ENCODE measurements at places on chromosomes 11 and 22.

- DNase-seq: peak; percentile 45
Measured at GRCh38 chr11:20131788-20132666, 28.2 kb downstream of the DBX1 start.

- DNase-seq: no peak
Measured at GRCh38 chr11:75518771-75519653, 6.7 kb downstream of the GDPD5 start.

GRCh38 chr22:30909306-30909705, 59.3 kb downstream of the MORC2 start:
- DNase-seq: no peak

- no peak for DNase-seq
Measured at GRCh38 chr11:23555085-23555484, 694.8 kb upstream of the CCDC179 start.

DNA sequence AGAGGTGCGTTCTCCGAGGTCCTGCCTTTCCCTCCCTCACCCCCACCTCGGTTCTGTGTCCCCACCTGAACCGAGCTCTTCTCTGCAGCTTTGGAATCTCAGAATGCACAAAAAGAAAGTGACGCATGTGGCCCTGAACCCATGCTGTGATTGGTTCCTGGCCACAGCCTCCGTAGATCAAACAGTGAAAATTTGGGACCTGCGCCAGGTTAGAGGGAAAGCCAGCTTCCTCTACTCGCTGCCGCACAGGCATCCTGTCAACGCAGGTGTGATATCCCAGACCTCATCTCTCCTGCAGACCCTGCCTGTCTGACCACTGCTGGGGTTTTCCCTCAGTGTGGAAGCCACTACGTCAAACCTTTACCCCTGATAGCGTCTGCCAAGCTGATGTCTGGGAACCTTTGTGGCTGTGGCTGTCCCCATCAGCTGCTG, 13.9 kb downstream of the ACP2 start:
- DNase-seq: peak; percentile 79

- no peak for DNase-seq
Measured at GRCh38 chr11:26995701-26996460, 2.0 kb downstream of the FIBIN start.

DNA sequence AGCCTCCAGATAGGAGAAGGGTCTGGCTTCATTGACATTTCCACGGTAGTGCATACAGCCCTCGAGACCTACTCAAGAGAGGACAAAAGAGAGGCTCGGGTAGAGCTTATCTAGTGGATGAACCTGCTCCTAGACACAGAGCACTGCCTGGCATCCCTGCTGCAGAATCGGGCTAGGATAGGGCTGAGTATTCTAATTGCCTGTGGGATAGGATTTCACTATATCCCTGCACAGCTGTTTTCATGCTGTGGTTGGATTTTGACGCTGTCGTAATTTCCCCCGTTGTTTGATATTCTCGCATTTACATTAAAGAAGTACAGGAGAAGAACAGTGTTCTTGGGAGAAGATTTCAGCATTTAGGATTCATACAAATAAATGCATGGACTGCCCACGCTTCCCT, 107.8 kb downstream of the KIRREL3 start:
- no peak for DNase-seq

DNA sequence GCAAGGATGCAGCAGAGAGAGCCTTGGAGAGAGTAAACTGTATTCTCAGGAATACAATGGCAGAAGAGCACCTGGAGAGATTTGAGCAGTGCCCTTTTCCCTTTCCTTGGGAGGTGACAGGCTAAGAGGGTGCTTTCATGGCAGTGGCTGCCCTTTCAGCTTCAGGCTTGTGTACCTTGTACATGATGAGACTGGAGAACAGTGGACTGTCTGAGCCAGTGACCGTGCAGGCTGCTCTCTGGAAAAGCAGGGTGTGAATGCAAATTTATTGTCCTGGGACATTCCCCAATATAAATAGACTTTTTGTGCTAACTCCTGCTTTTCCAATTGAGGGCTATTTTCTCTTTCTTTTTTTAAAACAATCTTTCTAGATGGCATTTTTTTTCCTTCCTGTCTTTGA, 99.3 kb downstream of the TRIM44 start:
- no peak for DNase-seq

GRCh38 chr11:611001-611996, 4.5 kb downstream of the IRF7 start:
- DNase-seq: no peak

- no peak for DNase-seq
Measured at GRCh38 chr22:44112191-44112590, 68.5 kb upstream of the PARVG start.

DNA sequence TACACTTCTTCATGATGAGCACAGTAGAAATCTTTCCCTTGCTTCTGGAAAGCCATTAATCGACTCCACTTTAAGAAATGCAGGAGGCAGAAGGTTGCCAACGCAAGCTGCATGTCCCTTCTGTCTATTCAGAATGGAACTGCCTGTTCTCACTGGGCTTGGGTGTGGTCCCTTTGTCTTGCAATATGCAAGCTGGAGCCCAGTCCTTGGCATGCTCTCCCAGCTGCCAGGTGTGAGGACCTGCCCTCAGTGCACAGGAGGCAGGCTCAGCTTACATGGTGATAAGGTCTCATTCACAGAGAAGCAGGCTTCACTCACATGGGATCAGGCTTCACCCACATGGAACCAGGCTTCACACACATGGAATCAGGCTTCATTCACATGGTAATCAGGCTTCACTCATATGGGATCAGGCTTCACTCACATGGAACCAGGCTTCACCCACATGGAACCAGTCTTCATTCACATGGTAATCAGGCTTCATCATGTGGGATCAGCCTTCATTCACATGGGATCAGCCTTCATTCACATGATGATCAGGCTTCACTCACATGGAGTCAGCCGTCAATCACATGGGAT, 59.2 kb upstream of the USP47 start:
- DNase-seq: no peak

DNA sequence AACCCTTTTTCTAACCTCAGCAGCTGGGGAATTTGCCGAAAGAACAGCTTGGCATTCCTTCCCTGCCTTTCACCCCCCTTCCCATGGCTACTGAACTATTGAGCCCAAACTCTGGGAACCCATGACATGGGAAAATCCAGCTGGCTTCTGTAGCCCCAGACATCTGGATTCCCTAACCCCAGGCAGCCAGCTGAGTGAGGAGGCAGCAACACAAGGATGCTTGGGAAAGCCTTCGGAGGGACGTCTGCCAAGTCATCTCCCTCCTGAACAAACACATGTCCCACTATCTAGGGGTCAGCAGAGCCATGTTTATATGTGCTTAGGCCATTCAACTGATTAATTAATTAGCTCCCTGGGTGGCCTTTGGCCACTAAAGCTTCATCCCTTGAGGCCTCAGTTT, 21.6 kb downstream of the LRRC55 start:
- no peak for DNase-seq

DNA sequence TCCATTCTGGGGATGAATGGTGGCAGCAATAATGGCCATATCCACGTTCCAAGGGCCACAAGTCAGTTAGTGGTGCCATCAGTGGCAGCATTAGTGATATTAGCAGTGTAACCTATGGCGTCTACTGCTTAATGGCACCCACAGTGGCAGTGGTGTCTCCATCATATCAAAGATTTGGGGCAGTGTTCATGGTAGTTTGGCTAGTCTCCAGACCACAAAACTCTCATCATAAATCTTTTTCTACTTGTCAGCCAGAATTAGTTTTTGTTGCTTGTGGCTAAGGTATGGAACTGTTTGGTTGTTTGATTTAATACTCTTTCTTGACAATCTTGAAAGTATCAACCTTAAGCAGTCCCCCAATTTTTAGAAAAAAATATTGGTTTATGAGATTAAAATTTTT, 45.1 kb upstream of the DEUP1 start:
- no peak for DNase-seq

GRCh38 chr11:64181506-64182411, 4.2 kb upstream of the STIP1 start:
- peak; percentile 68 for DNase-seq

GRCh38 chr11:22165087-22165486, 27.8 kb upstream of the ANO5 start:
- DNase-seq: no peak

DNA sequence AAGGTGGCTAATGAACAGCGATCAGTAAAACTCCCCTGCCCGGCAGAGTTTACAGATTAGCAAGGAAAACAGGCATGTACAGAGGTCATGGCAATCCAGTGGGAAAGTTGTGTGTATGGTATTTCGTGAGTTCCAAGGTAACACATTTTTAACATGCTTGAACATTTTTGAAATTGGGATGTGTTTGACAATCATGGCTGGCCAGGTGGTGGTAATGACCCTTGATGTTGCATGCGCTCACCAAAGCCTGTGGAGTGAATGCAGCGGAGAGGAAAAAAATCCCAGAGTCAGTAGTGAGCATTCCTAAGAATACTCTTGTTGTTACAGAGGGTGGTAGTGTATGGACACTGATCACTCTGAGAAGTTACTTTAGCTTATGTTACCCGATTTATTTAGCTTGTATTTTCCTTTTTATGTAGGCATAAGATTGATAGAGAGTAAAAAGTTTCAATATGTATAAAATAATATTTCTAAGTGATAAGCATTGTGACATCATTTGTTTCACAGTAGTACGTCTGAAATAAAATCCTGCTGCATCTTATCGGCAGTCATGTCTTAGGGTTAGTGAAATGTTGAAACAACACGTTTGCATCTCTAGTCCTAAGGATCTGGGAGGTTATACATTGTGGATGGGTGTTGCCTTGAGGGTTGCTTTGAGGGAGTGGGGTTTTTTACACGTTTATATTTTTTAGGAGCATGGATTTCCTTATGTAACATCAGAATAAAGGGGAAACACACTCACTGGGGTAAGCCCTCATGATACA, 8.7 kb downstream of the TEAD1 start:
- no peak for DNase-seq

- DNase-seq: no peak
Measured at GRCh38 chr22:44108806-44109385, 71.8 kb upstream of the PARVG start.

GRCh38 chr11:7892059-7892699, 38.9 kb downstream of the OR10A6 start:
- no peak for DNase-seq

DNA sequence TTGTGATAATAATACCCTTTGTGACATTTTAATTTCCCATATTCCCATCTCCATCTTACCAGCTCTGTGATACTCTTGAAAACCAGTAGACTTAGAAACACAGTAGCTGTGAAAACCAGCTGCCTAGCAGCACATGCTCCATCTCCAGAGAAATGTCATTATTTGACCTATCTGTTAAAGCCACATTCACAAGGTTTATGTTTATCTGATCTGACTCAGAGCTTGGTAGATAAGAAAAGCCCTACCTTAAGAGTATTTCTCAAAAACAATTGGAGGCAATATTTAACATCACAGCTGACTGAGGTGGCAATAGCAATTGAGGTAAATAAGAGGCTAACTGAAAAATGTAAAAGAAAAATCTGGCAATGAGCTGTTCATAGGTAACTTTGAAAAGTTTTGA, 8.1 kb upstream of the ANO3 start:
- DNase-seq: no peak

DNA sequence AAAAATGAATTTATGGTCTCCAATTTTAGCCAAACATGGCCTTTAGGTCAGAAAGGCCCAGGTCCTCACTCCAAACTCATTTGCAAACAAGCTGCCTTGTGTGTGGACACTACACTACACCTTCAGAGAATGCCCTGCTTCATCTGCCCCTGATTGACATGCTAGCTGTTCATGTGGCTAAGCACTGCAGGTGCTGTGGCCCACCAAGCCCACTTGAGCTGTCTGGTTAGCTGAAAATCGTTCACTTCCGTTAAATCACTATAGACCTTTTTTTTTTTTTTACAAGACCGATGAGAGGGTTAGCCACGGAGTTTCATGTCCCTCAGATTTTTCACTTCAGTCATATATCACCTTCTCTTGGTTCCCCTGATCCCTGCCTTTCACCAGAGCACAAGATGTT, 39.3 kb downstream of the NF2 start:
- no peak for DNase-seq

DNA sequence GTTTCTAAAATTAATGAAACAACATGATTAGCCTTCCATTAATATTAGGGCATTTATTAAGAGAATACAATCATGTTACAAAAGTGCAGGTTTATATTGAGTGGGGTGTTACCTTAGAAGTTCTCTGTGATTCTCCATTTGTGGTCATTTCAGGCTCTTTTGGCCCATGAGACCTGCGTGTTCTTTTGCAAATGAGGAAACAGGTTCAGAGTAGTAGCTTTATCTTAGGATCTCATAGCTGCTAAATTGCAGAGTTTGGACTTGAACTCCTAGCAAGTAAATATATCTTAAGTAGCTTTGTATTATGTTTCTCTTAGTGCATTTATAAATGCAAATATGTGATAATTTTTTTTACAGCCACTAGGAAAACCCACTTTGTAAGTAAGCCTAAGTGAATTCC, 18.3 kb downstream of the FAR1 start:
- no peak for DNase-seq

DNA sequence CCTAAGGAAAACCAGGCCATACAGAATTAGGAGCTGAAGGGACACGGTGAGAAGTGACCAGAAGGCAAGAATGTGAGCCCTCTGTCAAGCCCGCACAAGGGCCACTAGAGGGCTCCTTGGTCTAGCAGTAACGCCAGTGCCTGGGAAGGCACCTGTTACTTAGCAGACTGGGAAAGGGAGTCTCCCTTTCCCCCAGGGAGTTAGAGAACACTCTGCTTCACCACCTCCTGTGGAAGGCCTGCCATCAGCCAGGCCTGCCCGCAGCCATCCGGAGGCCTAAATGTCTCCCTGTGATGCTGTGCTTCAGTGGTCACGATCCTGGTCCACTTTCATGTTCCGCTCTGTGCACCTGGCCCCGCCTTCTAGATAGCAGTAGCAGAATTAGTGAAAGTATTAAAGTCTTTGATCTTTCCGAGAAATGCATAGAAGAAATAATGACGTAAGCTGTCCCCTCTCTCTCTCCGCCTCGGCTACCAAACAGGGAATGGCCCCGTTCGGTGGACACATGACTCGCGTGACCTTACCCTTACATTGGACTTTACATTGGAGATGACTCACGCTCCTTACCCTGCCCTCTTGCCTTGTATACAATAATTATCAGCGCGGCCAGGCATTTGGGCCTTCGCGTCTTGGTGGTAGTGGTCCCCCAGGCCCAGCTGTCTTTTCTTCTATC, 10.7 kb upstream of the GSTP1 start:
- peak; percentile 54 for DNase-seq

GRCh38 chr11:798093-798713, at the start of gene SLC25A22:
SLC25A22 (minus strand) TSS chr11:798281; CDS start chr11:795006, 3,275 bp downstream.
- DNase-seq: peak; percentile 84

- no peak for DNase-seq
Measured at GRCh38 chr11:21427726-21428125, 758.3 kb downstream of the NELL1 start.

DNA sequence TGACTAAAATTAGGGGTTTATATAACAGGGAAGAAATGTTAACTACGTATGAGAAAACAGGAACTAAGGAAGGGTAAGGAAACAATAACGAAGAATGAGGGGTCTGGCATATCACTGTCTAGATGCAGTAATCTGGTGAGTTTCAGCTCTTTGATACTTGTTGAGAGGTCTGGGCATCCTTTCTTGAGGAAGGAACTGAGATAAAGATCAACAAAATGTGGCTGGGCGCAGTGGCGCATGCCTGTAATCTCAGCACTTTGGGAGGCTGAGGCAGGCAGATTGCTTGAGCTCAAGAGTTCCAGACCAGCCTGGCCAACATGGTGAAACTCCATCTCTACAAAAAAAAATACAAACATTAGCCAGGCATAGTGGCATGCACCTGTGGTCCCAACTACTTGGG, 2.7 kb downstream of the DCDC1 start:
- DNase-seq: peak; percentile 44

- DNase-seq: no peak
Measured at GRCh38 chr11:130652671-130653335, 204.4 kb downstream of the ADAMTS15 start.
